ENCODE measurements at places on chromosomes 13 and 19.

DNA sequence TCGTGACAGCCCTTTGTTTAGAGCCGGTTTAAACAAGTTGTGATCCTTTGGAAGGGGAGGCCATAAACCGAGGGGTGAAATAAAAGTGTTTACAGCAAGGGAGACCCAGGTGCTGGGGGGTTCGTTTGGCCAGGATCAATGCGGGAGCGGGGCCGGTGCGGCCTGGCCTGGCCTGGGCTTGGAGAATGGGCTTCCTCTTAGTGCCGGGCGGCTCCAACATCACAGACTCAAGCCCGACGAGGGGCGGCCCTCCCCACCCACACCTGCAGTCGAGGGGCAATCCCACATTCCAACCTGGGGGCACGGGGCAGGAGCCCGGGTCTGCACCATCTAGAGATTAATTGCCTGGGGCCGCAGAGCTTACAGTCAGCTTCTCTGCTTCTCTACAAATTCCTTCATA, 42.8 kb upstream of the GTF3A start:
- no peak for DNase-seq

DNA sequence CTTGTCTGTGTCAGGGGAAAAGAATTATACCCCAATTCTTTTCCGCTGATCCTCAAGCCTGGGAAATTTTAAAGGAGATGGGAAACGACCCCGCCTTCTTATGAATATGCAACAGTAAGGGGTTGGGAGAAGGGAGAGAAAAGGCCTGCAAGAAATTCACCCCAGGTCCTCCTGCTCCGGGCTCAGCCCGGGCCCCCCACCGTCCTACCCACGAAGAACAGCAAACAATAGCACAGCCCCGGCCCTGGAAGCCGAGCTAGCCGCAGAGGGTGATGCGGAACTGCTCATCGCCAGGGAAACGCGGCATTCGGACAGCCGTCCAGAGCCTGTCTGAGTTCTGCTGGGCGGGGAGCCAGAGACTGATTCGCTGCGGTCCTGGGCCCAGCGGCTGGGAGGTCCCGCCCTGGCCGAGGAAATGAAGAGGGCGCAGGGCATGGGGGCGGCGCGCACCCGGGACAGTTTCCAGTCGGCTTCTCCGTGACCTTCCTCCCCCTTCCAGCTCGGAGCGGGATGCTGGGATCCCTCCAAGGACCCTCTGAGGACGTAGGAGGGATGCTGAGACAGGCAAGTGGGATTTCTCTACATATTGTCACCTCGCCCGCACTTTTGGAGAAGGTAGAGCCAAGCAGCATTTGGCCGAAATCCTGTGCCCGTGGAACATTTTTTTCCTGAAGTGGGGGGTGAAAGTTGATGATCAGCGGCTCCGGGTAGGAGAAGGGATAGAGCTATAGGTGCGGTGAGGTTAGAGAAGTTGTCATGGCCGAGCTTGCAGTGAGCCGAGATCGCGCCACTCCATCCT, 82.3 kb upstream of the C1QTNF9B start:
- DNase-seq = peak; percentile 36

- no peak for DNase-seq
Measured at GRCh38 chr13:47327861-47328260, 431.0 kb upstream of the HTR2A start.

DNA sequence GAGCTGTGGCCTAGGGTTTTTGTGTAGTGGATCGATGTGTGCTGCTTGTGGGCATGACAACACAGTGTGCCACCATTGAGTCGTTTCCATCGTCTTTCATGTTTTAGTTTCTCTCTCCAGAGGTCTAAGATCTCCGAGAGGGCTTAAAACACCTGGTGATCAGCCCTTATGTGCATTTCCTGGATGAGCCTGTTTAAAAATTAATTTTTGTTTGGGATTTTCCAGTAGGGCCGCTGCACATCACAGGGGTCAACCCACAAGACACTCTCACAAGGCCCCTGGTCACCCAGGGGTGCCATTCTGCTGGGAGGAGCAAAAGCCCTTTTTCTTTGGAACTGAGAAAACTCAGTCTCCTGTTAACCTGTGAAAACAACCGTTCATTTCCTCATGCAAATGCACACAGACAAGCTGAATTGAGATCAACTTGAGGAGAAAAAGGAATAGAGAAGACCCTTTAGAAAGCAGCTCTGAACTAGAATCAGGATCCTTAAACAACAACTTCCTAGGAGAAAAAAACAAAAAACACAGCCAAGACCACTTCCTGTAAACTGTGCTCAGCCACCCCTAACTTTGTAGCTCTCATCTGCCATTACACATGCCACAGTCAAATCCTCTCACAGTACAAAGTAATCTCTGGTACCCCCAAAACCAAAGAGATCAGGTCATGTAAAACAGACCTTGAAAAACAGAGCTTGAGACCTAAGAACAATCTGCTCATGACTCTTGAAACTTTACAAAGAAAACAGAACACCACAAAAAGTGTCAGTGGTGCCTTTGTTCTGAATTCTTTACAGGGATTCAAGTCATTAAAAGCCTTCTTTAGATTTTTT, 8.3 kb upstream of the MTRF1 start:
- DNase-seq = no peak

Data from T-helper 2 cell treated with Interferon-gamma antibody and Interleukin-4, amounts not matched to agents 5 μg/mL and 100 μg/mL, for 36 hours (primary cell).